SIG-M5 (cell line): ENCODE measurements at places on chromosomes 1 and 21.

GRCh38 chr1:119222271-119222670, 81.8 kb upstream of the WARS2 start:
- no peak for DNase-seq

DNA sequence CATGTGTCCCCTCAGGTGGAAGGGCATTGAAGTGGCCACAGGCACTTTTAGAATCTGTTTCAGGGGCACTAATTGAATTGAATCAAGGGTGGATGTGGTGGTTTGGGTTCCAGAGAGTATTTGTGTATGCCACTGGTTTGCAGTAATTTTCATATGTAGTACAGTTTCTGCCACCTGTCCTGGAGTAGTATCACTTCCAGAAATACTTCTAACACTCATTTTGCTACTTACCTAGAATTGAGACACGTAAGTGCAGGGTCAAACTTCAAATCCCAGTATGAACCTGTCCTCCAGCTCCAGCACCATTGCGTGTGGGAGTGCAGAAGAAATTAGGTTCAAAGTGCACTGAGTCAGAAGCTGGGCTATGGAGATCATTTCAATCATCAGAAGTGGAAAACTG, 26.8 kb downstream of the RSPH1 start:
- no peak for DNase-seq

GRCh38 chr21:41777951-41778815, 11.3 kb upstream of the RIPK4 start:
- no peak for DNase-seq

DNA sequence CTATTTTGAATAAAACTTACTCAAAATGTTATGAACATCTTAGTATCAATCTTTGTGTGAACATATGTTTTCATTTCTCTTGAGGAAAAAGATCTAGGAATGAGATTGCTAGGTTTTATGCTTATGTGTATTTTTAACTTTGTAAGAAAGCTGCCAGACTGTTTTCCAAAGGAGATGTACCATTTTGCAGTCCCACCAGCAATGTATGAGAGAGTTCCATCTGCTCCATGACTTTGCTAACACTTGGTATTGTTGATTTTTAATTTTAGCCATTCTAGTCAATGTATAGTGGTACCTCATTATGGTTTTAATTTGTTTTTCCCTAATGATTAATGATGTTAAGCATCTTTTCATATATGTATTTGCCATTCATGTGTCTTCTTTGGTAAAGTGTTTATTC, 132.5 kb downstream of the ZMYM4 start:
- DNase-seq: no peak

- DNase-seq: no peak
Measured at GRCh38 chr1:59598120-59598440, 216.7 kb upstream of the HOOK1 start.
